Brain pericyte (primary cell): ENCODE measurements at places on chromosomes 2 and 18.

DNA sequence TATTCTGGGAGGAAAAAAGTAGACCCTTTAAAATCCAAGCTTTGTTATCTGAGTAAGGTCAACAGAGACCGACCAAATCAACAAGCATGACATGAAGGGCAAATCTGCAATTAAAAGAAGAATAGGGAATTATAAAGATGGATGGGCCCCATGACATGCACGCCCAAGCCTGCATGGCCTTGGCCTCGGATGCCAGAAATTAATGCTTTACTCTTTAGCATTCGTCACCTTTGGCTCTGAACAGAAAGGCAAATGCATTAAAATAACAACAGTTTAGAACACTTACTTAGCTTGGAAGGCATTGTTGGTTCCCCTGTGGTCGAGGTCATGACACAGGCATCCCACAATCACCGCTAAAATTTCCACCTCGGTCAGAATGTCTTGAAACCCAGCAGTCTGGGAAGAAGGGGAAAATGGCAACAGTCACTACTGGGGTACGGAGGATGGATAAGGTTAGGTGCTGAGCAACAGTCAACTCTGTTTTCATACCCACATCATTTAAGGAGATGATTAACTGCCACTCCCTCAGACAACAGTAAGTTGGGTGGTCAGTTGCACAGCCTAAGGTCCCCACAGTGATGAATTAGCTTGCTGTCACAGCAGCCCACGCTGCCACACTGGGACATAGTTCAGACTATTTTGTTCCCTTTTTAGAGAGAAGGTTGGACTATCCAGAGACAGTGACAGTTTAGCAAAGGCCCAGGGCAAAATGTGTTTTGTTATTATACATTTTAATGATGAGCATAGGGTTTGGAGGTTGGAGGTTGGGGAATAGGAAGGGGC is 319.1 kb downstream of the AGPS start:
- DNase-seq: no peak

DNA sequence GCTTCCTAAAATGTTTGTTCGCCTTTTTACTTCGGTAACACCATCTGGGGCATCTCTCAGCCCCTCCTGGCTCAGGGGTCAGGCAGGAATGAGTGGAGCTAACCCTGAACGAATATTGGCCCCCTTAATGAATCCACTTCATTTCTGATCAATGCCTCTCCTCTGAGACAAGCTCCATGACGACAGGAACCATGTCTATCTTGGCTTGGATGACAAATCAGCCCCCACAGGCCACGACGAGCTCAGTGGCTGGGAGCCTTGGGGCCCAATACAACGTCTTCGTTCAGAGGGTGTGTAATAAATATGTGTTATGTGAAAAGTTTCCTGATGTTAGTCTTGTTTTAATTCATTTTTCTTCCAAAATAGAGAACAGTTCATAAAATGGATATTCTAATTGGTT is 133.0 kb downstream of the COL6A3 start:
- no peak for DNase-seq

DNA sequence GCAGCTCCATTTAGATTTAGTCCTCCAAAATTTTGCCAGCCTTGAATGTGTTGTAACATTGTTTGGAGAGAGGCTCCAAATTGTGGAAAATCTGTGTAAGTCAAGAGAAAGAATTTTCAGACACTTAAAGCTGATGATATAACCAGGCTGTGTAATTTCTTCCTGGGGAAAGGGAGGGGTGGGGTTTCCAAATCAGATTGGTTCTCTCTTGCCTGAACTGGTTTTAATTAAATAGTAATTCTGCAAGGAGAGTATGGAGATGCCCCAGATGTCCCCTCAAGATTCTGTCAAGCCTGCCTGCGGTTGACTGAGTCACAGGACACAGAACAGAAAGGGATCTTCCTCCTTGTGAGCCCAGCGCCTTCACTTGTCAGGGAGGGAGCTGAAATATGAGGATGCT is 54.5 kb downstream of the C18orf63 start:
- DNase-seq: no peak

- no peak for DNase-seq
Measured at GRCh38 chr18:40937386-40937785, 1017.6 kb upstream of the PIK3C3 start.

GRCh38 chr2:35468245-35468644 is 887.3 kb upstream of the CRIM1 start:
- no peak for DNase-seq

GRCh38 chr2:74464406-74464805 is 776 bp downstream of the MOGS start:
- no peak for DNase-seq

DNA sequence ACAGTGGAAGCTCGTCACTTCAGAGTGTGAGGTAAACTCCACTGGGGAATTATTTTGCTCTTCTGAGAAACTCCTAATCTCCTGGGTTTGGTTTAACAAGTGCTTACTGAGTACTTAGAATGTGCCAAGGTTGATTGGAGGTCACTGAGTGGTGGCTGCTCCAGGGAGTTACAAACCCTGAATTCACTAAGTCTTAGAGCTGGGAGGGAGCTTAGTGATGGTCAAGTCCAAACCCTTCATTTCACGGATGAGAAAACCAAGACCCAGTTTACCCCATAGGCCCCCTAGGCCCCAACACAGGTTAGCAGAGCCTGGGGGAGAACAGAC is 52.0 kb downstream of the SLC4A5 start:
- DNase-seq: no peak

DNA sequence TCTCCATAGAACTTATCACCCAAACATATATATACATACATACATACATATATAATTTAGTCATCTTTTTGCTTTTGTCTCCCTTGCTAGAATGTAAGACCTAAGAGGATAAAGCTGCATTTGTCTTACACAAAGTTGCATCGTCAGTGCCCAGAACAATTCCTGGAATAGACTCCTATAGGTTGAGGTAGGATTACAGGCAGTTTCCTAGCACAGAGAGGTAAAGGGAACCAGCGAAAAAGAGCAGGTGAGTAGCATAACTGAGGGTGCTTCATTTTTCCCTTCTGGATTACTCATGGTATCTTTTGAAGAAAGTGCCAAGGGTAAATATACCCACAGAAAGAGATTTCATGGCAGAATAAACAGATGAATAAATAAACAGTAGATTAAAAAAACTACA is 68.1 kb upstream of the AMMECR1L start:
- DNase-seq: no peak

DNA sequence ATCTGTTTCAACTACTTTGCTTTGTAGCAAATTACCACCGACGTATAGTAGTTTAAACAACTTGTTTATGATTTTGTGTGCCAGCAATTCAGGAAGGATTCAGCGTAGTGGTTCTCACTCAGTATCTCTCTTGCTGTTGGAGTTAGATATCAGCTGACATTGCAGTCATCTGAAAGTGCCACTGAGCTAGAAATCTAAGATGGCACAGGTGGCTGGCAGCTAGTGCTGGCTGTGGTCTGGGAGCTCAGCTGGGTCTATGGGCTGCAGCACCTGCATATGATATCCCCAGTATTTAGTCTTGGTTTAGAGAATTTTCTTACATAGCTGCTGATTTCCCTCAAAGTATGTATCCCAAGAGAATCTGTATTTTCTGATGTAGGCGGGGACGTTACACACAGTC is 235.6 kb downstream of the SCG2 start:
- no peak for DNase-seq

DNA sequence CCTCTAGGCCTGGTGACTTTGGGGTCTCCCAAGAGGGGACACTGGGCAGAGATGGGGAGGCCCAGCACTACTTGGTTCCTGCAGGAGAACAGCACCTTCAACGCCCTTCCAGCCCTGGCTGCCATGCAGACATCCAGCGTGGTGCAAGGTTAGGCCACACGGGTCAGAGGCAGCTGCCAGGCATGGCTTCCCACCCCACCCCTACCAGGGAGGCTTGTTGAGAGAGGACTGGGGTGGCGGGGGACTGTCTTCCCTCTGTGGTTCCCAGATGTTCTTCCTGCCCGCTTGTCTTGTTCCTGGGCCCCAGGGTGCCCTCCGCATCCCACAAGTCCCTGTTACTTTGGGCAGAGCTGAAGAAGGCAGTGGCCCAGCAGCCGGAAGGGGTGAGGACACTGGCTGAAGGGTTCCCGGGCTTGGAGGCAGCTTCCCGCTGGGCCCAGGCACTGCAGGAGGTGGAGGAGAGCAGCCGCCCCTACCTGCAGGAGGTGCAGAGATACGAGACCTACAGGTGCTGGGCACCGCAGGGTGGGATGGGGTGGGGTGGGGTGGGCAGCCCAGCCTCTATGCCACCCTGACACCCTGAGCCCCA is 4.5 kb downstream of the PROM2 start:
- no peak for DNase-seq

GRCh38 chr2:195456771-195457170 is 200.3 kb upstream of the SLC39A10 start:
- DNase-seq: no peak

GRCh38 chr2:191942090-191942738 is 95.3 kb upstream of the CAVIN2 start:
- no peak for DNase-seq

GRCh38 chr2:4214444-4215205 is 511.2 kb downstream of the DCDC2C start:
- DNase-seq: no peak

- no peak for DNase-seq
Measured at GRCh38 chr2:185970148-185970852, 231.7 kb downstream of the FSIP2 start.

- DNase-seq: no peak
Measured at GRCh38 chr2:27006602-27007415, 26.0 kb upstream of the TMEM214 start.

DNA sequence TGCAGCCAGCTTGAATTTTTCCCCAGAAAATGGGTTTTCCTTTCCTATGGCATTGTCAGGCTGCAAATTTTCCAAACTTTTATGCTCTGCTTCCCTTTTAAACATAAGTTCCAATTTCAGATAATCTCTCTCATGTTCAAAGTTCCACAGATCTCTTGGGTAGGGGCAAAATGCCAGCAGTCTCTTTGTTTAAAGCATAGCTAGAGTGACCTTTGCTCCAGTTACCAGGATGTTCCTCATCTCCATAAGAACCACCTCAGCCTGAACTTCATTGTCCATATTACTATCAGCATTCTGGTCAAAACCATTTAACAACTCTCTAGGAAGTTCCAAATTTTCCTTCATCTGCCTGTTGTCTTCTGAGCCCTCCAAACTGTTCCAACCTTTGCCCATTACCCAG is 68.3 kb downstream of the SGPP2 start:
- no peak for DNase-seq

DNA sequence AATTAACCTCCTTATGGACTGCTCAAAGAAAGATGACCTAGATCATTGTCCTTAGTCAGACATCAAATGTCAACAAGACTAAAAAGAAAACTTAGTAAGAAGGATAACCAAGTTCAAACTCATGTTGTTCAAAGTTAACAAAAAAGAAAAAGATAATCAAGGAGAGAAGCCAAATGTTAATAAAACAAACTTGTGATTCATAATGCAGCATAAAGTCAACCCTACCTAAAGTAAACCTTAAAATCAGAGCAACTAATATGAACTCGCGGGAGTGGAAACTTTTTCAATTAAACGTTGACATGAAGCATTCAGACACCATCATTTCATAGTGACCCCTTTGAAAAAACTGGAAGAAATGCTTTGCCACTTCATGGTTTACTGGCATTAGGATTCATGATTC is 52.9 kb downstream of the DNER start:
- no peak for DNase-seq

DNA sequence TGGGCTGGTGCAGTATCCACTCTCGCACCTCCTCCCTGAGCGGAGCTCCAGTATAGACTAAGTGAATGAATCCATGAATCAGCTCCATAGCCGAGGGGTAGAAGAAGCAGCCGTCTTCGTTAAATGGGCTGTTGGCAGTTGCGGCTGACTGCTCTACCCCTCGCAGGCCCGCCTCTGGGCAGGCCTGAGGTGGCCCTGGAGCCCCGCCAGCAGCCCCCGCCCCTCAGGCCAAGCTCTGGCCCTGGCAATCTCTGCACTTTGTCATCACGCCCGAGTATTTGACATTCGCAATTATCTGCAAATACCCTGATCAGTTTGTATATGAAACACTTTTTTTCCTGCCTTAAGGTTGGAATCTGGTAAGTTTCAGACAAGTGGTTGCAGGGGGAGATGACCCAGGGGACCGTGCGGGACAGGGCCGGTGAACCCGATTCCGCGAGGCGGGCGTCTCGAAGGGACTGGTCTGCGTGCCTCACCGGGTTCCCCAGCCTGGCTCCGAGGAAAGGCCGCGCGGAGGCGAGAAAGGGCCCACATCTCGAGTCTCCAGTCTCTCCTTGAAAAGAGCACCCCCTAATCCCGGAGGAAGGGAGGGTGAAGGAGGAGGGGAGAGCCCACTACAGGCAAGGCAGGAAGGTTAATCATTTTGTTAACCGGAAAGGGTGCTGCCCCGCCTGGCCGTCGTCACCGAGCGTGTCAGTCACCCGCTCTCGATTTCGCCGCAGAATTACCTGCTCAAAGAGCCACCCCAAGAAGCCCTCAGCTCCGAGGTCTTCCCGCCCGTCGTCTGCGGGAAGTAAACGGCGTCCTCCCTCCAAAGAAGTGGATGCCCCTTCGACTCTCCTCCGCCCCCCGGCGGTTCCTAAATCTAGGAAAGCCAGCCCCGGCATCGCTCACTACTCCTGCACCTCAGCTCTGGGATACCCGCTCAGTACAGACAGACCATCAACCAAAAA is 11.1 kb upstream of the SATB2 start:
- DNase-seq: no peak
